ENCODE measurements at places on chromosomes 12 and 14. TPM values are rescaled to one million over a fixed set of nuclear protein-coding genes. Genes with fewer than 3 reads are reported as not detected.

GRCh38 chr14:30587141-30587540 is 28.2 kb downstream of the G2E3 start:
- DNase-seq, result no peak

KCNC2 gene
- total RNA-seq, result not detected

CEBPE gene
- not detected for total RNA-seq

CEP128 gene
- total RNA-seq, result 7.3 TPM

RPGRIP1 gene
- total RNA-seq, result not detected

MYL2 gene
- not detected for total RNA-seq

MYH6 gene
- not detected for total RNA-seq

PLD4 gene
- total RNA-seq, result not detected
